ENCODE measurements at places on chromosomes 1 and 21.
A peak's percentile ranks its signal among the peaks of the same experiment; 100 is the strongest.

- peak; percentile 36 for DNase-seq
These were observed 9.4 kb downstream of the CORT start for GRCh38 chr1:10459184-10459583.

DNA sequence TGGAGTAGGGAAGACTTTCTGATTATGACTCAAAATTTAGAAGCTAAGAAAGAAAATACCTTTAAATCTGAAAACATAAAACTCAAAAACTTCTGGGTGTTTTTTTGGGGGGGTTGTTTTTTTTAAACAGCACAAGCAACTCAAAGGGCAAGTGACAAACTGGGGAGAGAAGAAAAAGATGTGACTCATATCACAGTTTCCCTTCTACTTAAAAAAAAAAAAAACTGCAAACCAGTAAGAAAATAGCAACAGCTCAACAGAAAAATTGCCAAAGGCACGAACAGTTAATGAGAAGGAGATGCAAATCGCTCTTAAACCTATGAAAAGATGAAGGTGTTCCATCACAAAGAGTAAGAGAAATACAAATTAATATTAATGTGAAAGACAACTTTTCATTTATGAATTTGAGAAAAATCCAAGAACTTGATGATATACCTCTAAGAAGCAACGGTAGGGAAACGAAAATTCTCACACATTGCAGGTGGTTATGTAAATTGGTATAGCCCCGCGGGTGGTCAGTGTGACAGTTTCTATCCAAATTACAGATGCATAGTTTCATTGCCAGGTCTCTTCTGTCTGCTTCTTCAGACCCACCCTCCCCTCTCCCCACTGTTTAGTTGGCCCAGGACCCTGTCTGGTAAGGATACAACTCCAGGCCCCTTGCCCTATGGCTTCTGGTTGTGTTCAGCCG, 9.0 kb downstream of the IFNAR2 start:
- peak; percentile 51 for DNase-seq

DNA sequence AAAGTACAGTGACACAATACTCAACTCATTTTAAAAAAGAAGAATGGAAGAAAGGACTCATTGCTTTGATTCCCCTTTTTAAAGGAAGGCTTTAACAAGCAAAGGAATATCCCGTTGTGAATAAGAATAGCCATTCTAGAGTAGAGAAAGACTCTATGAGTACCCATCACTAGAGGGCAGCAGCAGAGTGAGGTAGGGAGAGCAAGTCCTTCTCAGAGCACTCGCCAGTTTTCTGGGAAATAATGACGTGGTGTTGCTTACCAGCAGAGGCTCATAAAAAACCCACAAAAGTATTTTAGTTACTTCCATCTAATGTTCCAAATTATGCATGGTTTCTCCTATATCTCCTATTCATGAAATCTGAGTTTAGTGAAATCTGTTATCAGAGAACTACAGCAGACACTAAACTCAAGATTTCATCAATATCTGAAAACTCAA, 74.6 kb downstream of the USP24 start:
- peak; percentile 90 for DNase-seq

DNA sequence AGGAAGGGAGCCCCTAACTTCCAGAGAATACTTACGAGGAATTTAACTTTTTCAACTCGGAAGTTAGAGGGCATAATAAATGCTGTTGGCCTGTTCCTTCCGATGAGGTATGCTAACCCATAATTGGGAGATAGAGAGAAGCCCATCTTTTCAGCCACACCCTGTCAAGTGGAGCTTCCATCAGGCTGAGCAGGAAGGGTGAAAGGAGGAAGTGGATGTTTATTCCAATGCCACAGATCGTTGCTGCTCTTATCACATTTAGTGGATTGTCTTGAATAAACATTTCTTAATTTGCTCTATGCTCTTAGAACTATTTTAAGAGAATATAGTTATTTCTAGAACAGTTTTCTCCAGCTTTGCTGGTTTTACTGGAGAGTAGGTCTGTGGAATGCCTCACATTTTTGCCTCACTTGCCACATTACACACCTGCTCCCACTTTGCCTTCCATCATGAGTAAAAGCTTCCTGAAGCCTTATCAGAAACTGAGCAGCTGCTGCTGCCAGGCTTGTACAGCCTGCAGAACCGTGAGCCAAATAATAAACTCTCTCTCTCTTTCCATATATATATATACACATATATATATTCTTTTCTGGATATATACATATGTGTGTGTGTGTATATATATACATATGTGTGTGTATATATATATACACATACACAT, 60.0 kb upstream of the RGS21 start:
- DNase-seq = no peak

DNA sequence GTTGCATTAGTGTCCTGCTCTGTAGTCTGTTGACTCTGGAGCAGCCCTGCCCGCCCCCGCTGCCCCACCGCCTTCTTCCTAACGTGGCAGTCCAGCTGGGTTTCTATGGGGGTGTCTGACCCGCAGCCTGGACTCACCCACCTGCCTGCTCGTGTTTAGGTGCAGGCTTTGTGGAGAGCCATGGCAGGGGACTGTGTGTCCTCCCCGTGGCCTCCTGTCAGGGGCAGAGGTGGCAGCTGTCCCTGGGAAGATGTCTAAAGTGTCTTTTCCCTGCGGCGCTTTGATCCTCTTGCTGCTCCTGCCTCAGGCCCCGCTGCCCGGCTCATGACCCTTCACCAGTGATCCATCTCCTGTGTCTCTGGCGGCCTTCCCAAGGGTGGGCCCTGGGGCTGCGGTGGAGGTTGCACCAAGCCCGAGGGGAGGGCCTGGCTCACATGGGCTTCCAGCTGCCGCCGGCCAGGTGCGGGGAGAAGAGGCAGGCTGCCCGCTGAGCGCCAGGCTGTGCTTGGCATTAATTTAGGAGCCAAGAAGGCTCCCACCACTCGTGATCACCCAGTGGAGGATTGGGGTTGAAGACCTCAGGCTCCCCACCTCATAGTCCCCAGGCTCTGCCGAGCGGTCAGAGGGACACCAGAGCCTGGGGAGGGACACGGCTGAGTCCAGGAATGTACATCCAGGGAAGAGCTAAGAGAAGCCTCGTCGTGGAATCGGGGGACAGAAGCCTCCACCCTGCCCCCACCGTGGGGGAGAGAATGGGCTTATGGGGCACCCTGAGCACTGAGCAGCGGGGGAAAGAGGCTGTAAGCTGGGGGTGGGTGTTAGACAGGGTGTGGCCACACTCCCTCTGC, 44.1 kb downstream of the COL18A1 start:
- no peak for DNase-seq

DNA sequence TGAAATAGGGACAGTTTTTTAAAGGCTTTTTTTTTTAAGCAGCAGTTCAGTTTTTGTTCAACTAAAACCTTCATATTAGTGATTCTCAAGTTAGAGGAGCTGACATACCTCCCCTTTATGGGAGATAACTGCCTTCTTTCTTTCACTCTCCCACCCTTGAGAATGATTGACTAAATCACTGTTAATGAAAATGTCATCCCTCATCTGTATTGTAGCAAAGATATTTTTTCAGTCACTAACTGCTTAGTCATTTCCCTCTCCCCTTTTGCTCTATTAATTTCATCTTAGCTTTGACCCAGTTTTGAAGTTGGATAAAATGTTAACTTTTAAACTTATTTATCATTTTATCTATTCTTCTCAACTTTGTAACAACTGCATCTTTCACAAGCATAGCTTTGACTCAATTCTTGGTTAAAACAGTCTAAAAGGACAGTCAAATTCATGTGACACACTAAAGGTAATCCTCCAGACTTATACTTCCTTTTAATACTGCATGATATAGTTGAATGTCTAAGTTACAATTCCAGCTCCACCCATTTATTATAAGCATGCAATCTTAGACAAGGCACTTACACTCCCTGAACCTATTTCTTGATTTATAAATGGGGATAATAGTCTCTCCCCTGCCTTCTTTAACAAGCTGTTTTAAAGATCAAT, 17.1 kb downstream of the CAPZA1 start:
- DNase-seq = no peak
